ENCODE measurements at places on chromosomes 11 and 22.

DNA sequence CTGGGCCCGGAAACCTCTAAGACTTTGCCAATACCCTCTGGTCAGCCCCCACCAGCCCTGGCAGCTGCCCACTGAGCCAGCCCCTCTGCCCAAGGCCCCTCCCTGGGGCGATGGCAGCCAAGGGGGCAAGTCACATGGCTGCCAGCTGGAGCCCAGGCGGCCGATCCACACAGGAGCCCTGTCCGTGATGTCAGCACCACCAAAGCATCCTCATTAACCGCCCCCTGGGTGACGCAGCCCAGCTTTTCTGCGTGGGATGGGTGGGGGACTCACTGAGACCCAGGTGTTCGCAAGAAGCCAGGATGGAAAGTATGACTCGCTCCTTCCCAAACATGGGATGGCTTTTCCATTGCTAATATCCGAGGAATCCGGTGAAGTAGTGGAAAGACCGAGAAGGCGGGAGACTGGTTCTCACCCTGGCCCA lies 46.6 kb upstream of the WNT7B start:
- peak; percentile 63 for DNase-seq

DNA sequence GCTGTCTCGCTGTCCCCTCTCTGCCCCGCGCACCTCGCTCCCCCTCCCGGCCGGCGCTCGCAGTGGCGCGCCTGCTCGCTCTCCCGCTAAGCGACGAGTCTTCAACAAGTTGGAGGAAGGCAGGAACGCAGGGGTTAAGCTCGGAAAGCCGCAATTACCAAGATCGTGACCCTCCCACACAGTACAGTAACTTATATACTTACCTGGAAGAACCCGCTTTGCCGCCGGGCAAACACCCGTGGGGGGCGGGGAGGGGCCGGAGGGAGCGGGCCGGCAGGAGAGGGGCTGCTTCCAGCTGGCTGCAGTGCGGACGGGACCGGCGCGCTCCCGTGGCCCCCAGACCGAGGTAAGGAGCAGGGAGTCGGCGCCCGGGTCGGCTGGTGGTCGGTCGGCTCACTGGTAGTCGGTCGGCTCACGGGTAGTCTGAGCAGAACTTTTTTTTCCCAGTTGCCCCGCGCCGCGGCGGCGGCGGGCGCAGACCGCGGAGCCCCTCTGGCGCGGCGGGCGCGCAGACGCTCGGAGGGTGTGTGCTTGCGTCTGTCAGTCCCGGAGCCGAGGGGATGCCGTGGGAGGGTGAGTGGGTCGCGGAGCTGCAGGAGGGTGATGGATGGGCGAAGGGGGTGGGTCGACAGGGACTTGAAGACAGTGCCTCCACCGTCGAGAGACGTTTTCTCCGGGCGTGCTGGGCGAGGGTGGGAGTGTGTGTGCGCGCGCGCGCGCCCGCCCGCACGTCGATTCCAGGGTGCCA lies 101.2 kb upstream of the HSD17B12 start:
- DNase-seq, result peak; percentile 66

GRCh38 chr22:29855611-29856181 lies 17.6 kb upstream of the ASCC2 start:
- no peak for DNase-seq

GRCh38 chr22:42018224-42018623 lies 19.6 kb downstream of the WBP2NL start:
- DNase-seq, result no peak

DNA sequence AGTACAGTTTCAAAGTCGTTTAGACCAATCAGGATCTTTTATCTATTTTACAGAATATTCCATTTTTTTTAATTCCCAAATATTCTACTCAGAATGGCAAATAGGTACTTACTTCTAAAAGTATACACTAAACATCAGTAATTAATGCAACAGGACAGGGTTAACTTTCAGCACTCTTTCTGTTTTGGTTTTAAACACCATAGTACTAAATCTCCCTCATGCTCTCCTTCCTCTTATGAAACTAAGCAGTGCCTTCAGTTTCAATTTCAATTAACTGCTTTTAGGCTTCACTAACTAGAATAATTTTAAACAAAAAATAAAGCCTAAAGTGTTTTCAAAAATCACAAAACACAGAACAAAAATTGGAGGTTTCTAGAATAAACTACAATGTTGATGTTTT lies 57.9 kb downstream of the NOX4 start:
- DNase-seq, result no peak

DNA sequence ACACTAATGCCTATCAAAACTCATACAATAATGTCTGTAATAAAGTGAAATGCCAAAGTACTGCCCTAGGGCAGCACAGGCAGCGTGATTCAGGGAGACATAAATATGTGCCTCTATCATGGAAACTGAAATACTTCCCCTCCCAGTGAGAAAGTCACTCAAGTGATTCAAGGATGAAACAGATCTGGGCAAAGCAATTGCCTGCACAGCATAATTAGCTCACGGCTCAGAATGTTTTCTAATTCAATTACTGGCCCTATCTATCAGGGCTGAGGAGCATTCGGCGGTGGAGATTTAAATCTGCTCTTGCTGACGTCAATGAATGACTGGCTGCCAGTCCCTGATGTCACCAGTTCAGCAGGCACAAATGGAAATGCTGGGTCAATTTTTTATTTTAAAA lies 27.7 kb upstream of the PPP2R1B start:
- peak; percentile 83 for DNase-seq

- DNase-seq, result peak; percentile 93
Observed at GRCh38 chr11:12818333-12819015, 144.3 kb downstream of the TEAD1 start.

- DNase-seq, result no peak
Observed at GRCh38 chr22:48785792-48786678, 1041.6 kb downstream of the BRD1 start.

- DNase-seq, result peak; percentile 96
Observed at GRCh38 chr11:125626288-125626950, 1.5 kb downstream of the CHEK1 start.

GRCh38 chr11:35144136-35144741 lies 5.3 kb downstream of the CD44 start:
- peak; percentile 93 for DNase-seq

GRCh38 chr22:49992921-49993648 lies 19.5 kb downstream of the IL17REL start:
- peak; percentile 50 for DNase-seq

- no peak for DNase-seq
Observed at GRCh38 chr11:56700914-56701485, 2.1 kb downstream of the OR9G1 start.

DNA sequence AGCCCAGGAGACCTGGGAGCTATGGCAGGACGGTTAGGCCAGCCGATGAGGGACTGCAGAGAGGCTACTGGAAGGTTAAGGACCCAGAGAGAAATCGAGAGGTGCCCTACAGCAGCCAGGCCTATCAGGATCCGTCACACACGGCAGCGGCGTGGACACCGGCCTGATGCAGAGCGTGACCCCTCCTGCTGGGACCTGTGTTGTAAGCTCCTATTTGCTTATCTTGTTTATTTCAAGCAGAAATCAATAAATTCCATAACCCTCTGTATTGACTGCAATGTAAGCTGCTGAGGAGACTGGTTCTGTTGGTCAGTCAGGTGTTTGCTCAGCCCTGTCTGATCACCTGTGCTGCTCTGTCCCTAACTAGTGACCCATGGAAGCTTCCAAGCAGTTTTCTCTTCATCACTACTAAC lies 39.9 kb downstream of the PPP2R1B start:
- DNase-seq, result no peak

GRCh38 chr11:2714871-2715270 lies 15.1 kb upstream of the KCNQ1OT1 start:
- no peak for DNase-seq

GRCh38 chr11:79616392-79616851 lies 175.6 kb upstream of the TENM4 start:
- peak; percentile 2 for DNase-seq

- no peak for DNase-seq
Observed at GRCh38 chr11:95330302-95330701, 99.3 kb upstream of the SESN3 start.

DNA sequence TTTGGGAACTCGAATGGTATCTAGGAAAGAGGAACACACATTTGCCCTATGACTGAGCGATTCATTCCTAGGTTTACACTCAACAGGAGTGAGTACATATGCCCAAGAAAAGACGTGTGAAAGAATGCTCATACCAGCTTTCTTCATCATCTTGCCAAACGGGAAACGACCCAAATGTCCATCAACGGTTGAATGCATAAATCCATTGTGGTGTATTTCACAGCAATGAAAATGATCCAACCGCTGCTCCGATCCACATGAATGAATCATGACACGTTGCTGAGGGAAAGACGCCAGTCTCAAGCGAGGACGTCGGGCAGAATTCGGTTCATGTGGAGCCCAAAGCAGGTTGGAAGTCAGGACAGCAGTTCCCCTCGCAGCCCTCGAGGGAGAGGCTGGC lies 71.5 kb downstream of the CYTH4 start:
- DNase-seq, result peak; percentile 96

- no peak for DNase-seq
Observed at GRCh38 chr22:41848468-41848867, 15.6 kb downstream of the SREBF2 start.

- DNase-seq, result no peak
Observed at GRCh38 chr11:58047818-58048217, 17.1 kb downstream of the OR6Q1 start.

DNA sequence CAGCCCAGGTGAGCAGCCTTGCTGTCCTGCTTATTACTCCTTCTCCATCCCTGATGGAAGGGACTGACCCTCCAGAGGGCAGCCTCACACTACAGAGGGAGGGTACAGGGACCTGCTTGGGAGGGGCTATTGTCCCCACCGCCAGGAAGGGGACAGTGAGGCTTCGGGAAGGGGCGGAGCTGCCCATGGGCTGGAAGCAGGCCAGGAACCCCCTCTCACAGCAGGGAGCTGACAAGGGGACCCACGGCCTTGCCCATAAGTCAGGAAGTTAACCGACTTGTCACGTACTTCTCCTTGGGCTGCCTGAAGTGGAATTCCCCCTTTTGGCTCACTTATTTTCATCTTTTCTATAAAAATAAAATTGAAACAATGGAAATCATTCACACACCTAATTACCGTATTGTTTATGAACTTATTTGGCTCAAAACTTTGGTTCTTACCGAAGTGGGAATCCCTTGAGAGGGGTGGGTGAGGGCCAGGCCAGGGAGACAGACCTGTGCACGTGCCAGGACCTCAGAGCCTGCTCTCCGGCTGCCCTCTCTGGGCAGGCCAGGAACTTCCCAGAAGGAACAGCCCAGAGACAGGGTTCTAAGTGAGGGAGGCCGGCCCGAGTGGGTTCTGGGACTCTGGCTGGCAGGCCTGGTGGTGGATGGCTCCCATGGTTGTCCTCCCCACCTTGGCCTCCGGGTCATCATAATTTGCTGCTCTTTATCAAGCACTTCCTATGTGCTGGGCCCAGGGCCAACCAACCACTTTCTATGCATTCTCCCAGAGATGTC lies 5.8 kb downstream of the MGAT3 start:
- DNase-seq, result no peak

GRCh38 chr11:117582433-117582832 lies 214.6 kb downstream of the DSCAML1 start:
- no peak for DNase-seq

- DNase-seq, result no peak
Observed at GRCh38 chr11:21177379-21177778, 508.0 kb downstream of the NELL1 start.

GRCh38 chr11:68099057-68099456 lies 22.1 kb downstream of the CHKA start:
- DNase-seq, result no peak

- DNase-seq, result no peak
Observed at GRCh38 chr11:17013548-17014320, 480 bp downstream of the PLEKHA7 start.

GRCh38 chr11:103076361-103076760 lies 15.6 kb downstream of the DCUN1D5 start:
- no peak for DNase-seq

DNA sequence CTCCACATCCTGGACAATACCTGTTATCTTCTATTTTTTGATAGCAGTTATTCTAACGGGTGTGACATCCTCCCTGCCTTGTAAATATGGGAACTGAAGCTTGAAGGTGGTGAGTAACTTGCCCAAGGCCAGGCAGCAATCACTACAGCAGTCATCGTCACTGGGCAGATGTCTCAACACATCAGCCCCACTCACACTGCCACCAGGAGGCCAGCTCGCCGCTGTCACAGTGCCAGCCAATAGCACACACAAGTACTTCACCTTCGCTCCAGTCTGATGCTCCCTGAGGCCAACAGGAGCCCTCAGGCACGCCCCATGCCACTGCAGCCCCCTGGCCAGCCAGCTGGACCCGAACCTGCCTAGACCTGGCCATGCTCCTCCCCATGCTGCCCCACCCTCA lies 4.9 kb upstream of the TTLL1 start:
- peak; percentile 70 for DNase-seq

- no peak for DNase-seq
Observed at GRCh38 chr11:131689049-131689925, 318.9 kb downstream of the NTM start.

GRCh38 chr11:61756452-61757212 lies 4.2 kb downstream of the MYRF start:
- peak; percentile 85 for DNase-seq

DNA sequence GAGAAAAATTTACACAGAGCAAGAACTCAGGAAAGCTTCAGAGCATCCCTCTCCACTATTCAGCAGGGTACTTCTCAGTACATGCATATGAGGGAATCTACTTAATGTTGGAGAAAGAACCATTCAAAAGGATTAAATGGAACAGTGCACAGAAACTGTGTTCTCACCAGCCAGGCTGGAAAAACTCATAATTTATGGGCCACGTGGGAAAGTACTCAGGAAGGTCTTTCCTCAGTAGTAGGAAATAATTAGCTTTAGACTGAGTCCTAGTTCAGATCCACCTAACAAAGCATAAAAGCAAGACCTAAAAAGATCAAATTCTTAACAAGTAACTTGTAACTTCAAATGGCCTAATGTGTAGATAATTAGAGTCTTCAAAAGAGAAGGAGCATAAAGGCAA lies 134.0 kb downstream of the FAM76B start:
- no peak for DNase-seq

DNA sequence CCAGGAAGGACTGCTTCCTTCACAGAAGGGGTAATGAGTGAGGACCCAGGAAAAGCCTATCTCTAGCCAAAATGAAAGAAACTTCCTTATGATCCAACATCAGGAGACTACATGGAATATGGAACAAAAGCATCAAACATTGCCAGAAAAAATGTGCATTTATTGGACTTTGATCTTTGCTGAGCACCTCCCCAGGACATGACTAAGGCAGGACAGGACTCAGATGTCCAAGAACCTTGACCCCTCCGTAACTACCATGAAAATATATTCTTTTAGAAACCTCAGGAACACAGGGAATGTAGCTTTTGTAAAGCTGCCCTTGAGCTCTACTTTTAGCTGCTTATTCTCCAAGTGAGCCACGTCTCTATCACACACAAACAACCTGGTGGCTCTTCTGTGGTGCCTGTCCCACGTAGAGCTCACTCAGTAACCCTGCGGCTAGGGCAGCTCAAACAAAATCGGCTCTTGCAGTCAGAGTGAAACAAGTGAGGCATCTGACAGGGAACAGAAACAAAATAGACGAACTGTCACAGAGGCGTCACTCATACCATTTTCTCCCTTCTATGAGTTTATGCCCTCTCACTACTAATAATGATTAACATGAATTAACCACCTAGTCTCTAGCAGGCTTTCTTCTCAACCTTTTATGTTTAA lies 471.5 kb upstream of the API5 start:
- no peak for DNase-seq

GRCh38 chr11:567011-567628 lies 6.3 kb downstream of the RASSF7 start:
- no peak for DNase-seq

GRCh38 chr11:44047931-44048431 lies at the start of gene ACCSL:
TSS of gene ACCSL (plus strand) at chr11:44047981. CDS start at chr11:44048037, 56 bp downstream.
- peak; percentile 30 for DNase-seq

GRCh38 chr22:45097061-45097460 lies 66.7 kb upstream of the NUP50 start:
- no peak for DNase-seq

All from M059J (cell line).